Stimulated activated CD4-positive, alpha-beta T cell treated with anti-CD3 and anti-CD28 coated beads, Interleukin-1b, Interleukin-23, amount 100 ng/mL, for 4 hours (primary cell): ENCODE measurements at places on chromosomes 7 and 10.
A peak's percentile ranks its signal among the peaks of the same experiment; 100 is the strongest.

GRCh38 chr7:78953726-78954363, 499.6 kb downstream of the MAGI2 start:
- DNase-seq: no peak

DNA sequence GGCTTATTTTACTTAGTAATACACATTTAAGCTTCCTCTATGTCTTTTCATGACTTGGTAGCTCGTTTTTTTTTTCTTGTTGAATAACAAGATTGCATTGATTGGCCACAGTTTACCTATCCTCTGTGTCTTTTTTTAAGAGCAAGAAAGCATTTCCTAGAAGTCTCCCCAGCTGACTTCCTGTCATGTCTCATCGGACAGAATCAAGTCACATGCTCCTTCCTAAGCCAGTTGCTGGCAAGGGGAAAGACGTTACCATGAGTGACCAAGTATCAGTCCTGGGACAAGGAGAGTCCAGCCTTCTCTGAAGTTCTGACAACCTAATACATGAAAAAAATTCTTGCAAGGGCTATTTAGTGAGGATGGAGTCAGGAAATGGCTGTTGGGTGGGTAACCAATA, 24.9 kb upstream of the SFRP5 start:
- peak; percentile 22 for DNase-seq

DNA sequence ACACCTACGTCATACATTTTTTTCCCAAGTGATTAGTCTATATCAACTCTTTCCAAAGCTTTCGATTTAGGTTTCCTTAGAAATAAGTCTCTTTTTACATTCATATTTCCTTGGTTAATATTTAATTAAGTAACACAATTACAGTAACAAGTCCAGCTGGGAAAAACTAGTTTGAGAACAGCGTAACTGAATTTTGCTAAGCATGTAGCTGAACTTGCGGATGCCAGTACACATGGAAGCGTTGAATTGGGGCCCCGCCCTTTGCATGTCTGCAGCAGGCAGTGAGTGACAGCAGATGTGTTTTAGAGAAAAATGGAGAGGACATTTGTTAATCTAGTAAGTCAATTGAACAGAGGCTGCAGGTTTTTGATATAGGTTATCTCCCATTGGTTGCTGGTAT, 72.5 kb downstream of the TAF3 start:
- DNase-seq: no peak

GRCh38 chr10:122473116-122473515, 11.8 kb downstream of the HTRA1 start:
- DNase-seq: no peak

DNA sequence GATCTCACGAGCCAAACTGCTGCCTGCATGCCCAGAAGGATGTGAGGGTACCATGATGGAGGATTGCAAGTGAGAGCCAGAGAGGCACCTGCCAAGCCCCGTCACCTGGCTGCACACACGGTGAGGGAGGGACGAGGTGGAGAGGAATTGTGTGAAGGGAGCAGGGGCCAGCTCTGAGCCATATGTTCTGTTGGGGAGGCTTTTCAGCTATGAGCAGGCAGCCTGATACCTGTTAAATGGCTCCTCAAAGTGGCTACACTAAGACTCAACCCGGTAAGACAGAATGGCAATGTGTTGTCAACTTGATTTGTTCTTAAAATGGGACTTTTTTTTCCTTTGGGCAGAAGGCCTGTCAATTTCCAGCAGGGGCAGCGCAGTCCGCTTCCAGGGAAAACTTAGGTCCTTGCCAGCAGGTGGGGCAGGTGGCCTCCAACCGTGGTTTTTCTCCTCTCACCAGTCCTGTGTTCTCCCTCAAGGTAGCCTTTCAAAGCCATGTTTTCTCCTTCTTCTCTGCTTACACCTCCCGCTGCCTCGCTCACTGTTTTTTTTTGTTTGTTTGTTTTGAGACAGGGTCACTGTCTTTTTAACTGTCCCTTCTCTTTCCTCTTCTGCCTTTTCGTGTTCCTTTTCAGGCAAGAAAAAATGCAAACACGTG, 57.7 kb upstream of the ZNRF2 start:
- DNase-seq: no peak

DNA sequence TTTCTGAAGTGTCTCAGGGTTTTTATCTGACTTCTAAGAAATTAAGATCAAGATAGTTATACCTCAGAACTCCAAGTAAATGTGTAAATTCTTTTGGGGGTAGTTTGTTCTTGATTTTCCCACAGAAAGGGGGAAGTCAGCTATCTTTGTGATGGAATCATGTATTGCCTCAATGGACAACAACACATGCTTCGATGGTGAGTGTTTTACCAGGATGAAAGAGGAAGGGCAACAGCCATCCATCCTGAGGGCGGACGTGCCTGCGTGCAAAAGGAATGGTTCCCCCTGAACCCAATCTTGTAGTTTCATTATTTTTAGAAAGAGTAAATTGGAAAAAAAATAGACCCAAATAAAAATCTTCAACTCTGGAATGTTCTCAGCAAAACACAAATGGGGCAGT, 67.2 kb upstream of the ZPBP start:
- DNase-seq: no peak

DNA sequence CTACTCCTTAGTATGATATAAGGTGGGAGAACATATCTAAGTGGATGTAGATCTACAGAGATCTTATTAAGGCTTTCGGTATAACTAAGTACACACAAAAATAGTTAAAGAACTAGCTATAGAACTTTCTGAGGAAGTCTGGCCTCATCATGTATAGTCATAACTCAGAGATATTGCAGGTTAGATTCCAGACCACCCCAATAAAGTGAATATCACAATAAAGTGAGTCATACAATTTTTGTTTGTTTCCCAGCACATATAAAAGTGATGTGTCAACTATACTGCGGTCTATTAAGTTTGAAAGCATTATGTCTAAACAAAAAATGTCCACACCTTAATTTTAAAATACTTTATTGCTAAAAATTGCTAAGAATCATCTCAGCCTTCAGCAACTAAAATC, 24.7 kb upstream of the SEMA3A start:
- no peak for DNase-seq

DNA sequence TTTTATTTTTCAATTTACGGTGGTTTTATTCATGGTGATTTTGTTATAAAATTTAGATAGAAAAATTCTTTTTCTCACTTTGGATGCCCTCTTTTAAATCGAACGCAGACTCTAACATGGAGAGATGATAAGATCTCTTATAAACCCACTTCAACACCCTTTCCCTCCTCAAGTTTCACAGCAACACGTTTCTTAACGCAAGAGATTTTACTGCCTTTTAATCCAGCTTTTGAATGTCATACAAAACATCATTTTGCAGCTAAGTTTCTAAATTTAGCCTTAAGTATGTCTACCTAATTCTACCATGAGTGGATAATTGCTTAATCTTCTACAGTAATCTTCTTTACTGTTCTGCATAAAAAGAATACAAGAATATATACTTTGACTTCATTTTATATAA, 70.0 kb downstream of the SEMA3C start:
- no peak for DNase-seq

DNA sequence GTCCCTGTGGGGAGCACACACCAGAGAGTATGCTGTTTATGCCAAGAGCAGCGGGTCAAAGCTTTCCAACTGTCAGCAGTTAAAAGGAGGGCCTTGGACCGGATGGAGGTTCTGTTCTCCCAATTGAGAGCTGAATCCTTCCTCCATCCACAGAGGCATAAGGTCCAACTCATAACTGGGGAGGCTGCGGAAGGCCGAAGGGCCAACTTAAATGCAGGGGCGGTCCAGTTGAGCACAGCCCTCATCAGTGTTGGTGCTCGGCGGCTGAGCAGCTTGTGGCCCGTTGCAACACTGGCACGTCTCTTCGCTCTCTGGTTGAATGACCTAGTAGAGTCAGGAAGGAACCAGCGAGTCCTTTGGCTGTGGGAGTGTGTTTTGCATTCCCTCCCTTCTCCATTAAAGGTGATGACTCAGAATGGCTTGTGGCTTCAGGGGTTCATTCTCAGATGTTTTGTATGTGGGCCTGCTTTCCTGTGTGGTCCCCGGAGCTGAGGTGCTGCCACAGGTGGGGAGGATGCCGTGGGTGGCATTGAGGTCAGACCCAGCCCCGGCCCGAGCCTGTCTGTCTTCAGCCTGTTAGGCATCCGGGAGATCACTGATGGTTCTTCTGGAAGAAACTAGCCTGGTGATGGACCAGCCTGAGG, 44.8 kb upstream of the DMBT1 start:
- DNase-seq: peak; percentile 36

GRCh38 chr10:110474826-110475225, 22.9 kb upstream of the DUSP5 start:
- DNase-seq: no peak

DNA sequence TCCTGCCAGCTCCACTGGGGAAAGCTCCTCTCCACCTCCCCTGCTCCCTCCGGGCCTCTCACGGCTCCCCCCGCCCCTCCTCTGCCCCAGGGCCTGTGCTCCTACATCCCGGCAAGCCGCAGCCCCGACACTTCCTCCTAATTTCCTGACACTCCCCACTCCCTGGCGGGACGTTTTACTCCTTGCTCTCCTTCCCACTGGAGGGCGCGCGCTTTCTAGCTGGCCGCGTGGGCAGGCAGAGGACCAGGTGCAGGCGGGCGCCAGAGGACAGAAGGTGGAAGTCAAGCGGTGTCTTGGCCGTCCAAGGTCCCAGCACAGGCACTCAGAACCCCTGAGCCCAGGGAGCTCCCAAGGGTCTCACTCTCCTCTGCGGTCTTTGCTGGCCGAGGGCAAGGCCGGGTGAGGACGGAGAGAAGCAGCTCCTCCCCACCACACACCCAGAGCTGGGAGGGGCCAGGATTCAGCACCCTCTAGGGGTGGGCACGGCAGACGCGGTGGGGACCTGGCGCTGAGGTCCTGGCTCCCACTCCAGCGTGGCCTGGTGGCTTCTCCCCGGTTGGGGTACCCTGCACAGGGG, 19.1 kb downstream of the ADAM8 start:
- no peak for DNase-seq

DNA sequence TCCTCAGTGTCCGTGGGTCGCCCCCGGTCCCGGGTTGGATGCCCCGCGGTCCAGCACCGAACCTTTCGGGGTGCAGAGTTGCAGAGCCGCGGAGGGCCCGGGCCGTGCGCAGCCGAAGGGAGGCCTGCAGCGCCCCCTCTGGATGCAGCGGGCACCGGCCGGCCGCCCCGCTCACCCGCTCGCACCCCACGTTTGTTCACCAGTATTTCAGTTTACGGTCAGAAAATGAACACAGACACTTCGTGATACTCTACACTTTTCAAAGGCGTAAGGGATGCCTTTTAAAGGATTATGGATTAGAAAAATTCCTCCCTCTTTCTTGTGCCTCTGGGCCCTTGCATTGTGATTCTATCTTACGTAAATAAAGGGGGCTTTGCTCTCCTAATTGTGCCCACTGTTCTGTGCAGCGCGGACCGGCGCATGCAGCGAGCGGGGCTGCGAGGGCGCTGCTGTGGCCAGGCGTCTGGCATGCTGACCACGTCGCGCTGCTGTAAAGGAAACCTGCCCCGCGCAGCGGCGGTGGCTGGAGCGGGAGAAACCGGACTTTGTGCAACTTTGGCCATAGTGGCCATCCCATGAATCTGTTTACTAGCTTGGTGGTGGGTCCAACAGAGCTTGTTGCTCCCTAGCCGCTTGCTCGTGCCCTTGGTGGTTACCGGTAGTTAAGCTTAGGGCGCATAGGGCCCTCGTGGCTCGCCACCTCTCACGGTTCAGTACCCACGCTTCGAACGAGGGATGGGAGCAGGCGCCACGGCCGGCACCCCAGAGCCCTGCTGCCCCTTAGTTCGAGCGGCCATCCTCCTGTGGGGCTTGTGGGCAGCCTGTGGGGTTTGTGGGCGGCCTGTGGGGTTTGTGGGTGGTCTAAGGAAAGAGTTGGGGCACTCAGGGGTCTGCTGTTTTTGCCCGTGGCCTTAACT, 739 bp upstream of the MEST start:
- peak; percentile 22 for DNase-seq
